Stimulated activated CD8-positive, alpha-beta memory T cell treated with anti-CD3 and anti-CD28 coated beads, Interleukin-15, amount 100 ng/mL, for 4 hours (primary cell): ENCODE measurements at places on chromosomes 4 and X.

- no peak for DNase-seq
These were observed 57.0 kb downstream of the LCORL start for GRCh38 chr4:17964576-17964975.

DNA sequence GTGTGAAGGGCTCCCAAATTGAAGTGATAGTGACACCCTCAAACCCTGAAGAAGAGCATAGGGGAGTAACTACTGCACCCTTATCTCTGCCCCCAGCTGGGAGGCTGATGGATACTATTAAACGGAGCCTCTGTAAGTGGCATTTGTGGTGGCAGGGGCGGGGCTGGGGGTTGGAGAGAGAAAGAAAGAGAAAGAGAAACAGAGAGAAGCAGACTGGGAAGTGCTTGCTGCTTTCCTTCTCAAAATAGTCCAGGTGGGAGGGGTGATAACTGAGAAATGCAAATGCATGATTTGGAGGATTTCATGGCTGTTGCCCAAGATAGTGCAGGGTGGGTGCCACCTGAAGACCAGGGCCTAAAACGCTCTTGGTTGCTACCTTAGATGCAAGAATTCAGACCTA is 253.5 kb upstream of the GATB start:
- DNase-seq = no peak

- DNase-seq = no peak
These were observed 11.7 kb downstream of the MTTP start for GRCh38 chr4:99586322-99586721.

DNA sequence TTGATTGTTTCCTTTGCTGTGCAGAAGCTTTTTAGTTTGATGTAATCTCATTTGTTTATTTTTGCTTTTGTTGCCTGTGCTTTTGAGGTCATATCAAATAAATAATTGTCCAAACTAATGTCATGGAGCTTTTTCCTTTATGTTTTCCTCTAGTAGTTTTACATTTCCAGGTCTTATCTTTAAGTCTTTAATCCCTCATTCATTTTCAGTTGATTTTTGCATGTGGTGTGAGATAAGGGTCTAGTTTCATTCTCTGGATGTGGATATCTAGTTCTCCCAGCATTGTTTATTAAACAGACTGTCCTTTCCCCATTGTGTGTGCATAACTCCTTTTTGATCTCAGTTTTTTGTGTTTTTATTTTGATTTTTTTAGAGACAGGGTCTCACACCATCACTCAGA is 179.1 kb upstream of the STK26 start:
- DNase-seq = no peak

- DNase-seq = no peak
These were observed 114.4 kb downstream of the FRYL start for GRCh38 chr4:48665555-48666186.

DNA sequence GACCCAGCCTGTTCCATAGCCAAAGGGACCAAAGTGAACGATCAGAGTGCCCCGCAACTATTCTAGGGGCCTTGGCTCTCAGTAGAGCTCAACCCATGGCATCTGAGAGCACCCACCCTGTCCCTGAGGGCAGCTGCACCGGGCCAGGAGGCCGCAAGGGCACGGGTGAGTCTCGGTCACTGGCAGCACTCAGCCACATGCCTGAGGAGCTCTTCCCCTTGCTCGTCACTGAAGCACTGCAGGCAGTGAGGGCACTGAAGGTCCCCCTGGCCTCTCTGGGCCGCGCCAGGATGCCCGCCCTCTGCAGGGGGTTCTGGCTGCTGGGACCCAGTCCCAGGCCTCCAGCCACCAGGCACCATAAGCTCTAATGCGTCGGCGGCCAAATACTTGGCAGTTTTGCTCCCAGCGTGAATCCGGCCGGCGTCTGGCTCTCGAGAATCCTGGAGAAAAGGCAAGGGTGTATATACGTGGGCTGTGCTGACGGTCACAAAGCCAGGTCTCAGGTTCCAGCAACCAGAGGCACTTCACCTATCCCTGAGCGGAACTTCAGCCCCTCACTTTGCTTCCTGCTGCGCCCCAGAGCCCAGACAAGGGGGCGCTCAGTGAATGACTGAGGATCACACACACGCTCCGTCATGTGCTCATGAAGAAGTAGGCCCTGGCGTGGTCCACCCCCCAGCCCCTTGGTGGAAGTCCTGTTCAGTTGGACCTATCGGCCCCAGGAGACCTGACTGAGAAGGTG is 13.9 kb downstream of the TNIP2 start:
- DNase-seq = no peak

- no peak for DNase-seq
These were observed 263.8 kb upstream of the RPS6KA3 start for GRCh38 chrX:20530406-20530921.

GRCh38 chrX:37349221-37350033 is at the start of gene PRRG1:
Gene PRRG1, plus strand, starts transcription at chrX:37349364. Its CDS starts 56,886 bp downstream, at chrX:37406250.
- DNase-seq = no peak

- DNase-seq = no peak
These were observed 161.8 kb downstream of the FNIP2 start for GRCh38 chr4:158930639-158930972.

DNA sequence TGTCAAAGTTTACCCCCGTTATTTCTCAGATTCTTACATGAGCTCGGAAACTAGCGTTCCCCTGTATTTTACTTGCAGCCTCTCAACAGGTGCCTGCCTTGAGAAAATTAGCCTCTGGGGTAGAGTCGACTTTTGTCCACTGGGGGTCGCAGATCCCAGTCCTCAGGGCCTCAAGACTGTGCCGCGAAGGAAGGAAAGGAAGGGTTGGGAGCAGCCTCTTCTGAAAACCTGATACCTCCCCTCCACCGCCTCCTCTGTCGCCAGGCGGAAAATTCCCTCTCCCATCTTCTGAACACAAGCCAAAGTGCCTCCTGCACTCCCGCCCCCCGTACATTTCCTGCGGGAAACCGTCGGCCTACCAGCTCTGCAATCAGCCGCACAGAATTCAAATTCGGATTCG is 44.4 kb upstream of the TMSB15B start:
- DNase-seq = no peak

- no peak for DNase-seq
These were observed 151.2 kb downstream of the DTHD1 start for GRCh38 chr4:36432586-36432985.

DNA sequence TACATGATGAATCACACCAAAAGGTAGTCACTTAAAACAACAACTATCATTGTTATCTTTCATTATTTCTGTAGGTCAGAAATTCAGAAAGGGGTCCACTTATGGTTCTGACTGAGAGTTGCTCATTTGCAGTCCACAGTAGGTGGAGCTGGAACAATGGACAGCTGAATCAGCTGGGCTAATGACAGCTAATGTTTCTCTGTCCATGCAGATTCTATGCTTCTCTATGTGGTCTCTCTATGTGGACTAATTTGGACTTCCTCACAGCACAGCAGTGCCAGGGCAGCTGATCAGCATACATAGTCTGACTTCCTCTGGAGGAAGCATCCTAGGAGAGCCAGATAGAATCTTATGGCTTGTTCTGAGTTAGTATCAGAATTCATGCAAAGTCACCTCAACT is 131.7 kb upstream of the INTU start:
- no peak for DNase-seq

DNA sequence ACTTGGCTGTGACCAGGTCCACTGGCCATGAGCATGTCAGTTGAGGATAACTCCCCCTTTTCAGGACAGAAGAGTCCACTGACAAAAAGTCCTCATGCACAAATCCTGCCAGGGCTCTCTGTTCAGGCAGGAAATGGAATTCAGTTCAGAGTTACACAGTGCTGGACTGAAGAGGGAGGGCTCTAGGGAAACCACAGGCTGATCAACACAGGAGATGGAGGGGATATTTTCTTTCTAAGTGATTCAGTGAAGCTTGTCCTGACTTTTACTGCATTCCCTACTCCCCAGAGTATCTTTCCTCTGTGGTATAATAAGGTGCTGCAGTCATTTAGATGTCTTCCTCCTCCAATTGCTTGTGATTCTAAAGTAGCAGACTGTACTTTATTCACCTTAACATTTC is 335.5 kb upstream of the IGFBP7 start:
- no peak for DNase-seq

DNA sequence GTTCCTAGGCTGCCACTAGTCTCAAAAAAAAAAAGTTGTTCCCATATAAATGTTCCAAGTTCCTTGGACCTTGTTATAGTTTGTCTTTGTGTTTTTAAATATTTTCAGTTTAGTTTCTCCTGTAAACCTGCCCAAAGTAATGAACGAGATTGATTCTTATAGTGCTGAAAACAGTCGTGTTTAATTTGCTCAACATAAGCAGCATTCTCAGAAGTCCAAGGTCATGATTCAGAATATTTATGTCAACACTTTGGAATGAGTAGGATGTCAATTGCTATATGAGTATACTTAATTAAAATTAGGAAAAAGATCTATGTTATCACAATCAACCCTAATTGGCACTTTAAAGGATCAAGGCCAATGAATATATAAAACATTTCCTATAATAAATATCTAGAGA is 510.9 kb downstream of the PPP4R3C start:
- DNase-seq = no peak

GRCh38 chrX:16061296-16061695 is 62.1 kb upstream of the GRPR start:
- no peak for DNase-seq

- DNase-seq = no peak
These were observed 53.8 kb downstream of the CPLX1 start for GRCh38 chr4:772118-772517.

GRCh38 chr4:150390531-150390910 is 191.4 kb upstream of the MAB21L2 start:
- no peak for DNase-seq

GRCh38 chr4:140237616-140238350 is 83.8 kb upstream of the MAML3 start:
- DNase-seq = no peak

DNA sequence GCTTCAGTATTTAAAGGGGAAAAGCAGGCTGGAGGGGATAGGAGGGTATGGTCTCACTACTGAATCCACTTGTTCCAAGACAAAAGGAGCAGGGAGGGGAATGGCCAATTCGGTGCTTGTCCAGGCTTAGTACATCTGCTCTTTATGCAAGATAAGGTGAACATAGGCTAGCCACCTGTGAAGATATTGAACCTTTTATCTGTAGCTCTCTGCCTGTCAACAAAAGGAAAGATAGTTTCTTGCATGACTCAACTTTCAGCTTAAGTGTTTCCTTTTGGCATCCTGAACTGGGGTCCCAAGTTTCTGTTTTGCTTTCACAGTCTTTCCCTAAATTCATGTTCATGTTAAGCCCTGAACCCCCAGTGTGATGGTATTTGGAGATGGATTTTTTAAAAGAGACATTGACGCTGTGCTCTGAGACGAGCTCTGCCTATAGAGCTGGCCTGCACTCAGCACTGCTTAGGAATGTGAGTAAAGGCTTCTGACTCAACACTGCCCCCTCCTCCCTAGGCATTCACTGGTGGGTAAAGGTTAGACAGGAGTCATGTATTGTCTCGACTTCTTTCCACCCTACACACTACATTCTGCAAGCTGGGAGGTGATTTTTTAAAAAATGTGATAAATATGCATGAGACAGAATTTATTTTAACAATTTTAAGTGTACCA is 28.2 kb downstream of the FAM149A start:
- no peak for DNase-seq

DNA sequence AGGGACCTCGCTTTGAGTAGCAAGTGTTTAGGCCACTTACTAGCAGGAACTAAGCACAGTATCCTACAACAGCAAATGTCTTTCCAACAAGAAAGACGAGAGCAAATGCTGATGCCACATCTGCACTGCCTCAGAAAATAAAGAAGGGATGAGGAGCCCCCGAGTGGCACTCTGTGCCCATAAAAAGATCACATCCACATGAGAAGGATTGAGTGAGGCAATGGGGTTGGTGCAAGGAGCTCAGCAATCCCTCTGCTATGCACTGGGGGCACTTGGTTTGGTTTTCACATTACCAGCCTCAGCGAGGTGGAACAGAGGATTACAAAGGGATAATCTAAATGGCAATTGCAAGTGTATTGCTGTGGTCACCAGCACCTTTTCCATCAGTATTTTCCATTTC is 252.8 kb upstream of the SLC7A11 start:
- no peak for DNase-seq

- DNase-seq = no peak
These were observed 198.8 kb upstream of the FAT4 start for GRCh38 chr4:125115941-125116340.

DNA sequence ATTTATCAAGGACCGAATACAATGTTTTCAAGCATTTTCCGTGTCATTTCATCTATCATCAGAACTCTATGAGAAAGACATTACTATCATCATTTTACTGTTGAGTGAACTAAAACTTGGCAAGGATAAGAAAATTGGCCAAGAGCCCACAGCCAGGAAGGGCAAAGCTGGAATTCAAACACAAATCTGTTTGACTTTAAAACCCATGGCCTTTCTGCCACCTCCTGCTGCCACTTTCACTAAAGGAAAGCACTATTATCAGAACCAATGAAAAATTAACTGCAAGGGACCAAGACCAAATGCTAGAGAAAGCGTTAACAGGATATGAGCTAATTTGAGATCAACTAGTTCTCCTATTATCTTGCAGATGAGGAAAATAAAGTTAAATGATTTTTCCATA is 2759.2 kb downstream of the ARAP2 start:
- DNase-seq = no peak

DNA sequence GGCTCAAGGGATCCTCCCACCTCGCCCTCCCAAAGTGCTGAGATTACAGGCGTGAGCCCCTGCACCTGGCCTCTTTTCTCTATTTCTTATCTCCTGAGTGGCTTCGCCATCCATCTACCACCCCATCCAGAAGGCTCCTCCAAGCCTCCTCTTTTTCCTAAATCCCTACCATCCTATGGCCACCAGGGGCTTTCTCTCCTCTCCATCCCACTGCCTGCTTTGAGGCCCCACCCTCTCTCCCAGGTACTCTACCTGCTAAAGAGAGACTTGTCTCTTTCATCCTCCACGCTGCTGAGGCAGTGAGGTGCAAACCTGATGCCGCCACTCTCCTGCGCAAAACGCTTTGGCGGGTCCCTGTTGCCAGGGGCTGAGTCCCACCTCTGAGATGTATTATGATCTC is 7.0 kb downstream of the RS1 start:
- no peak for DNase-seq
